ENCODE measurements at places on chromosomes 7 and 10. TPM values are rescaled to one million over a fixed set of nuclear protein-coding genes. Genes with fewer than 3 reads are reported as not detected.

GRCh38 chr7:106370542-106370941 is 85.8 kb upstream of the NAMPT start:
- no peaks in the 10 kb centered on the region for H3K4me1 ChIP-seq
- no peaks in the 10 kb centered on the region for H3K27me3 ChIP-seq
- H3K27ac ChIP-seq: no peak overlapping the region
- H3K4me3 ChIP-seq: no peak overlapping the region

GRCh38 chr7:48183965-48184364 is 12.7 kb downstream of the ABCA13 start:
- H3K4me1 ChIP-seq: no peaks in the 10 kb centered on the region
- H3K36me3 ChIP-seq: no peaks in the 10 kb centered on the region
- H3K27ac ChIP-seq: no peak overlapping the region
- DNase-seq: no peak
- no peaks in the 10 kb centered on the region for H3K27me3 ChIP-seq

- H3K27me3 ChIP-seq: no peaks in the 10 kb centered on the region
- H3K4me3 ChIP-seq: no peak overlapping the region
- peaks cover 3% of the 10 kb centered on the region for H3K4me1 ChIP-seq
- DNase-seq: no peak
- H3K27ac ChIP-seq: no peak overlapping the region
Observed at GRCh38 chr10:72638586-72639440, 12.9 kb upstream of the MICU1 start.

DNA sequence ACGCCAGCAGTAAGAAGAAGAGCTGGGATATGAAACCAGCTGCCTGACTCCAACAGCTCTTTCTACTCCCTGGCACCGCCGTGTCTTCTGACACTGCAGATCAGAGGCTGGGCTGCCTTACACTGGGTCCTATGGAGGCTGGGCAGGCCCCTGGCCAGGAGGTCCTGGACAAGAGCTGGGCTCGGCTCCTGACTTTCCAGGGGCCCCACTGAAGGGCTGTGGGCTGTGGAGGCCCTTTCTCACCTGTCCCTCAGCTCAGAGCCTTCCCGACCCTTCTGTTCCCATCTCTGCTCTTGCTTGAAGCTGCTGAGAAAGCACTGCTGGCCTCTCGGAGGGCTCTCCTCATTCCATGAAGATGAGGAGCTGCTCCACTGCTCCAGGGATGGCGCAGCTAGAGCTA is 85.9 kb upstream of the UNC5B start:
- no peaks in the 10 kb centered on the region for H3K27me3 ChIP-seq
- H3K27ac ChIP-seq: no peak overlapping the region

DNA sequence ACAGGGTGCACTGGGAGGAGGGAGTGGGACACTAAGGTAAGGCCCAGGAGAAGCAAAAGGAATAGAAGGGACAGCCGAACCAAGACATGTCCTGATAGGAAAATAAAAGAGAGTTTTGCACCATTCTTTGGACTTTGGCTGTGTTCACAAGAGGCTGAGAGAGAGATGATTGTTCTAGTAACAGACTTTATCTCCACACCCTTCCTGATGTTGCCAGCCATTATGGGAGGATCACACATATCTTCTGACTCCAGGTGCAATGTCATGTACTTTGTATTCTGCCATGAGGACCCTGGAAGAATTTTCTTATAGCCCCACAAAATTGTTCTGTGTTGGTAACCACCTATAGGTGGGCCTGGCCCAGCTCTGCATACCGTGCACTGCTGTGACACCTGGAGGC is 11.4 kb downstream of the LSMEM1 start:
- peaks cover 4% of the 10 kb centered on the region for H3K4me1 ChIP-seq
- H3K36me3 ChIP-seq: no peaks in the 10 kb centered on the region
- no peak overlapping the region for H3K4me3 ChIP-seq

- H3K36me3 ChIP-seq: no peaks in the 10 kb centered on the region
- no peaks in the 10 kb centered on the region for H3K27me3 ChIP-seq
- H3K27ac ChIP-seq: no peak overlapping the region
- H3K4me1 ChIP-seq: no peaks in the 10 kb centered on the region
- DNase-seq: no peak
Observed at GRCh38 chr10:131697476-131698128, 203.2 kb upstream of the PPP2R2D start.

DNA sequence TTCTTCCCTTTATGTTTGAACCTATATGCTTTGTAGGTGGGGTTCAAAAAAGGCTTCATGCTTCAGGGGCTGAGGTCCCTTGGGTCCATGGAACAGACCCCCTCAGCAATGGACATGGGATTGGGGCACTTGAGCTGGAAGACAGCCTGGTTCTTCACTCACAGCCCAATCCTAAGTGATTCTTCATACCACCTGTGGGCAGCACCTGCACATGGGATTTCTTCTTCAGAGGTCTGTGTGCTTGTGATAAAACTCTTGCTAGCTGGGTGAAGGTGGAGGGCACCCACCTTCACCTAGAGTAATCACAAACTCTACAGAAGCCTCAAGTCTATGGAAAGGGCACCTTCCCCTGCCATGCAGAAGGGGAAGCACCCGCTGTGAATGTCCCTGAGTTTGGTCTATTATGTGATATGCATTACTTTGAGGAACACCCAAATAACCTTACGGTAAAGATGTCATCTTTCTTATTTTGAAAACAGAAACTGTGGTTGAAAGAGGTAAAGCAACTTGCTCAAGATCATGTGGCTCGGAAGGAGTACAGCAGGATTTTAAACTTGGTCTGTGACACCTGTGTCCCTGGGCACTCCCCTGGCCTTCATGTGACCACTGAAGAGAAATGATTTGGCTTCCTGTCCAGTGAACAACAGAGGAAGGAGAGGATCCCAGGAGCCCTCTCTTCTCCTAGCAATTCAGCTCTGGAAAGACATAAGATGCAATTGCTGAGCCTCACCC is 469.5 kb upstream of the ZMIZ1 start:
- H3K4me3 ChIP-seq: no peak overlapping the region
- no peaks in the 10 kb centered on the region for H3K36me3 ChIP-seq
- no peak overlapping the region for H3K27ac ChIP-seq

DNA sequence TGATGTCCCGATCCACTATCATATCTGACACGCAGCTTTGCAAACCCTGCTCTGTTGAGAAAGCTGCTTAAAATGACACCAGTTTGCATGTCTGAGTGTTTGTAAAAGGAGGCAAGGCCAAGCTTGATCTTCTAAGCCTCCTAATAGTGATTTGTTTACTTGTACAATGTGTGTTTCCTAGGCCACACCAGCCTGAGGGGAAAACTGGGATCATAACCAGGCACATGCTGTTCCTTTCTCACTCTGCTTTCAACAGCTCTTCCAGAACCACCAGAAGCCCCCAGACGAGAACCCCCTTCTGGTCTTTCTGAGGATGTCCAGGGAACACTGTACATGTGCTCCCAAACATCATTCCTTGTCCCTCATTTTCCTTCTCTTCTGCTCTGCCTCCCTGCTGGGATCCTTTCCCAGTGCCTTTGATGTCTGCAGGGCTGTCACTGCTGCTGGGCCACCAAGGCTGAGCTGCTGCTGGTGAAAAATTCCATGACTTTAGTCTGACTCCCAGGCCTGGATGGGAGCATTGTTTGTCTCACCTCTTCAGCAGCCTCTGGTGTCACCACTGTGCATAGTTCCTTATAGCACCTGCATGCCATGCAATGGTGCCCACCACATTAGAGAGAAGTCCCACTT is 4.0 kb upstream of the LGI1 start:
- H3K4me3 ChIP-seq: no peak overlapping the region
- H3K27ac ChIP-seq: no peak overlapping the region
- H3K4me1 ChIP-seq: peaks cover 14% of the 10 kb centered on the region
- H3K36me3 ChIP-seq: no peaks in the 10 kb centered on the region
- no peak for DNase-seq
- H3K27me3 ChIP-seq: no peaks in the 10 kb centered on the region

DNA sequence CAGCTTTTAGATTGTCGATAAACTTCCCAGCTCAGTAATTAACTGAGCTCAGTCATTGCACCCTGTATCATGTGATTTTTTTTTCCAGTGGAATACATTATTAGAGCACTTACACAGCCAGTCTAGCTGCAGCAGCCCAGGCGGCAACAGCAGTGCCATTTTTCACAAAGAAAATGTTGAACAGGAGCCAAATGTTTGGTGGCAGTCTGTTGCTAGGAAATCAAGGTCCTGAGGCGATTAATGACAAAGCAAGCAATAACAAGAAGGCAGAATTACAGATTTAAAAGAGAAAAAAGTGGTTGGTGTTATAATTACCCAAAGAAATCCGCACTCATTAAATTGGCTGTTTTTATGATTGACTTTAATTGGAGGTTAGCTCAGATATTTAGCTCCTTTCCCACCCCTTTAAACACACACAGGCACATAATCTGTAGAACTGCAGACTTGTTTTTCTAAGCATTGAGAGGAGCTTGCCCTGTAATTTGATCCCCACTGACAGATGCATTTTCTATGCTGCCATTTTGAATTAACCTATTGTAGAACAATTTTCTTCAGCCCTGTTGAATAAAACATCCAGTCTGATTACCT is 267.4 kb downstream of the ADK start:
- DNase-seq: no peak
- H3K27ac ChIP-seq: no peak overlapping the region
- H3K4me1 ChIP-seq: no peaks in the 10 kb centered on the region
- H3K4me3 ChIP-seq: no peak overlapping the region
- H3K27me3 ChIP-seq: no peaks in the 10 kb centered on the region
- H3K36me3 ChIP-seq: peaks cover 1% of the 10 kb centered on the region

- no peaks in the 10 kb centered on the region for H3K27me3 ChIP-seq
- no peak for DNase-seq
Observed at GRCh38 chr7:26321435-26321834, 29.8 kb downstream of the SNX10 start.

GRCh38 chr7:22867003-22867402 is 44.4 kb upstream of the TOMM7 start:
- H3K27ac ChIP-seq: peak overlapping the region; percentile 67
- H3K36me3 ChIP-seq: peaks cover 23% of the 10 kb centered on the region
- no peaks in the 10 kb centered on the region for H3K4me1 ChIP-seq
- no peak overlapping the region for H3K4me3 ChIP-seq
- H3K27me3 ChIP-seq: no peaks in the 10 kb centered on the region

GRCh38 chr10:50396491-50397311 is 145.4 kb upstream of the ASAH2 start:
- H3K4me3 ChIP-seq: no peak overlapping the region
- H3K4me1 ChIP-seq: peaks cover 12% of the 10 kb centered on the region
- H3K27me3 ChIP-seq: no peaks in the 10 kb centered on the region
- H3K27ac ChIP-seq: no peak overlapping the region

Gene TMEM176A
- total RNA-seq: 35.4 TPM

Gene CXCL12
- total RNA-seq: 35.0 TPM

Gene SCART1
- total RNA-seq: 4.8 TPM

Gene ACTR3C
- total RNA-seq: 0.90 TPM

Gene PRKAR1B
- 2.7 TPM for total RNA-seq
